CD4-positive, alpha-beta T cell treated with Interleukin-17A for 4 hours (primary cell): ENCODE measurements at places on chromosomes 7 and 10.

DNA sequence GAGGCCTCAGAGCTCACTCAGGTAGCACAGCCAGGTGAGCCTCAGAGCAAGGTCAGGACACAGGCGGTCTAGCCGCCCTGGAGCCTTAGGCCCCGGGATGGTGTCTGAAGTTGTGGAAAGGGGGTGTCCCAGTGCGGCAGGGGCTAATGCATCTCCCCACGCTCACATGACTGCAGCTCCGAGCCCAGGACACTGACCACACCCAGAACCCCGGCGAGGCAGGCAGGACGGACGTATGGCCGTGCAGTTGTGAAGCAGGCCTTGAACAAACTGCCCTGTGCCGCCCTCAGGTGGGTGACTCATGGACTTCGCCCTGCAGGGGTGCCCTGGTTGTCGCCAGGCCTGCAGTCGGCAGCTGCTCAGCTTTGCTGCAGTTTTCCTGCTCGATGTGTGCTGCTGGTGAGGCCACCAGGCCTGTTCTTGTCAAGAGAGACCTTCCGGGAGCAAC lies 5.0 kb upstream of the PRKAR1B start:
- DNase-seq, result peak; percentile 15

DNA sequence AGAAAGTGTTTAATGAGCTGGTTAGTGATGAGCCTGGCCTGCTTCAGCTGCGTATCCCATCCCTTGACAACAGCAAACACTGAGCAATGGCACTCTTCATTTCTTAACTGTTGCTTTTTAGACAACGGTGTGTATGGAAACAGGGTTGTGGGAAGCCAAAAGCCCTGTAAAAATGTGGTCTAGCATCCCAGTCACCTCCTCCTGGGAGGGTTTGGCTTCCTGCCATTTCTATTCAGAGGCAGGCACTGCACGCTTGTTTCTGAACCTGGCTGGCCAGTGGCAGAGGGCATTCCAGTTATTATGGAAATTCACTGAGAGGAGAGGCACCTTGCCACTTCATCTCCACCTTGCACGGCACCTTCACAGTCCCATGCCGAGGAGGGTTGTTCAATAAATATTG lies 123.0 kb upstream of the ADARB2 start:
- DNase-seq, result no peak

DNA sequence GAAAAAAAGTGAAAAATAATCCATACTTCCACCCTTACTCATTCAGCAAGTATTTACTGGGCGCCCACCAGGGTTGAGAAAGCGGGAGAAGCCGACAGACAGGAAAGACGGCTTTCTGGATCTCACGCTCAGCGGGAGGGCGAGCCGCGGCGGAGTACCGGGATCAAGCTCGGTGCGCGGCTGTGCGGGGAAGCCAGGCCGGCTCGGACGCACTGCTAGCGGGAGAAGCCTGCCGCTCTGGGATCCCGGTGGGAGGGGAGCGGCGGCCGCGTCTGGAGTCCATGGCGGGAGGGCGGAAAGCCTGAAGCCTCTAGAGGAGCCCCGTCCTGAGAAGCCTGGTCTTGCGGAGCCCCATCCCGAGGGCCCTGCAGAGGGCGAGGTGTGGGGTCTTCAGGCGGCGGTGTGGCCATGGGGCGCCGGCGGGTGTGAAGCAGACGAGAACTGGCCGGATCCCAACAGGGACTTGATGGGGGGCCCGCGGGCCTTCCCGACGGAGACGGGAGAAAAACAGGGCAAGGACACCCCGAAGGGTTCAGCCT lies 82.9 kb downstream of the VIPR2 start:
- no peak for DNase-seq

GRCh38 chr10:119633538-119634218 lies 17.5 kb upstream of the BAG3 start:
- no peak for DNase-seq

DNA sequence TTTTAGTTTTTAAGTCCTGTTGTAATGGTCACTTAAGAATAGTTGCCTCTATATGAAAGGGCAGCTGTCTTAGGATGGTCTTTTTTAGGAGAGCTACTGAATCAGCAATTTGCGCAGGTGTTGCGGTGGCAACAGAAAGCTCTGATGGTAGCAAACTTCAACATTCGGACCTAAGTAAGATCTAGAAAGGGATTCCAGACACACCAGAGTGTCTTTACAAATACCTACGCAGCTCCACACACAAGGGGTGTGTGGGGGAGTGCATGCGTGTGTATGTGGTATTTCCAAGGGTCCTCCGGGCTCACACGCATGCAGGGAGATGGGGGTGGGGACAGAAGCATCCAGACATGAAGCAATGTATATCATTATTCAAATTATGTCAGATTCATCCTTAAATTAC lies 438.6 kb upstream of the MGMT start:
- DNase-seq, result no peak

DNA sequence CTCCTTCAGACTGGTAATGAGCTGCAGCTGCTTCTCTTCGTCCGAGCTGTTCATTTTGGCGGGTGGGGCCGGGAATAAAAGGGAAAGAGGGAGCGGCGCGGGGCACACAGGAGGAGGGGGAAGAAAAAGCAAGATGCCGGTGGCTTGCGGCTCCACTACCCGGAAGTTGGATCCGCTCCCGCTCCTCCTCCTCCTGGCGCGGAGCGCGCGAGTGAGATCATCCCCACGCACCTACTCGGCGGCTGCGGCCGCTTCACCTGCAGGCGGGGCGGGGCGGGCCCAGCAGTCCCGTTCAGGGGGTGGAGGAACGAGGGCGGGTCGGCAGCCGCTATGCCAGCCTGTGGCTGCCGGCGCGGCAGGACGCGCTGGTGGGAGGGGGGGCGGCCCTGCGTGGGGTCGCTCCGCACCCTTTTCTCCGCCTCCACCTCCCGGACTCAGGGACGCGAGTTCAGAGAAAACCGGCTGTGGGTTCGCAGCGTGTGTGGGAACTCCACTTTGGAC lies at the start of gene SHTN1:
Gene SHTN1, minus strand, starts transcription at position 162 of the 501 bp plus-strand sequence. Its CDS starts 108 bp downstream, at position 54.
- DNase-seq, result peak; percentile 39

- DNase-seq, result no peak
Measured at GRCh38 chr10:73799899-73800559, 11.4 kb downstream of the NDST2 start.

- DNase-seq, result no peak
Measured at GRCh38 chr10:52814506-52814905, 41.9 kb upstream of the MBL2 start.

DNA sequence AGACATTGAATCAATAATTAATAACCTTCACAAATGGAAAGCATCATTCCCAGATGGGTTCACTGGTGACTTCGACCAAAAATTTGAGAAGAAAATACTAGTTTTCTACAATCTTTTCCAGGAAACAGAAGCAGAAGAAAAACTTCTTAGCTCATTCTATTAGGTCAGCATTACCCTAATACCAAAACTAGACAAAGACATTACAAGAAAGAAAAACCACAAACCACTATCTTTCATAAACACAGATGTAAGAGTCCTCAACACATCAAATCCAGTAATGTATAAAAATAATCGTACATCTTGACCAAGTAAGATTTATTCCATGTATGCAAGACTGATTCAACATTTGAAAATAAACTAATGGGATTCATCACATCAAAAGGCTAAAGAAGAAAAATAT lies 64.0 kb upstream of the CDK1 start:
- no peak for DNase-seq

- no peak for DNase-seq
Measured at GRCh38 chr7:16668049-16668858, 22.3 kb downstream of the BZW2 start.

GRCh38 chr10:107013258-107014006 lies 151.1 kb downstream of the SORCS1 start:
- no peak for DNase-seq

DNA sequence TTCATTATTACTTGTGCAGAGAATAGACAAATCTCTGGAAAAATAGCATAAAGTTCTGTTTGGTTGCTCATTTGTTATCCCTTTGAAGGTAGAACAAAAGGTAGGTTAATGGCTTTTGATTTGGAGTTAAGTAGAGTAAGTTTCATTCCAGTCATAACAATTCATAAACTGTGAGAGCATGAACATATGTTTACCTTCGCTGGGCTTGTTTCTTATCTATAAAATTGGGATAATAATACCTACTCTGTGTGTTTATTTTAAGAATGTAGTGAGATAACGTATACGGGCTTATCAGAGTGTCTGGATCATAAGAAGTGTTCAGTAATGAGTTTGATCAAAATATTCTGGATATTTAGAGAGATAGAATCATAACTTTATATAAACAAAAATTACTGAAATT lies 155.4 kb downstream of the SEMA3D start:
- no peak for DNase-seq

- DNase-seq, result no peak
Measured at GRCh38 chr7:65454469-65454868, 80.8 kb downstream of the ZNF92 start.

DNA sequence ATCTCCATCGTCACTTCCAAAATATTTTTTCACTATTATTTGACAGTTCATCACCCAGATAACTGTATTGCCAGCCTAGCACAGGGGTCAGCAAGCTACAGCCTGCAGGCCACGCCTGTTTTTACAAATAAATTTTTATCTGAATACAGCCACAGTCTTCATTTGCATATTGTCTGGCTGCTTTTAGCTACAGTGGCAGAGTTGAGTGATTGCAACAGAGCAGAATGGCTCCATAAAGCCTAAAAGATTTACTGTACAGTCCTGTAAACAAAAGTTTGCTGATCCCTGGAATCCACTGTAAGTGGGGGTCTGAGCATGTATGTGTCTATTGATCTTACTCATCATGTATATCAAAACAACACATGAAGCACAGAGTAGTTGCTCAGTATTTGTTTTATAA lies 45.9 kb upstream of the GNAI1 start:
- DNase-seq, result no peak

DNA sequence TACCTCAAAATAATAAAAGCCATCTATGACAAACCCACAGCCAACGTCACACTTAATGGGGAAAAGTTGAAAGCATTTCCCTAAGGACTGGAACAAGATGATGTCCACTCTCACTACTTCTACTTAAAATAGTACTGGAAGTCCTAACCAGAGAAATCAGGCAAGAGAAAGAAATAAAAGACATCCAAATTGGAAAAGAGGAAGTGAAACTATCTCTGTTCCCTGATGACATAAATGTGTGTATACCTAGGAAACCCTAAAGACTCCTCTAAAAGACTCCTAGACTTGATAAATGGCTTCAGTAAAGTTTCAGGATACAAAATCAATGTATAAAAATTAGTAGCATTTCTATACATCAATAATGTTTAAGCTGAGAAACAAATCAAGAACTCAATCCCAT lies 314.1 kb downstream of the WDR37 start:
- DNase-seq, result no peak

GRCh38 chr7:156240532-156240931 lies 400.0 kb upstream of the RNF32 start:
- no peak for DNase-seq

DNA sequence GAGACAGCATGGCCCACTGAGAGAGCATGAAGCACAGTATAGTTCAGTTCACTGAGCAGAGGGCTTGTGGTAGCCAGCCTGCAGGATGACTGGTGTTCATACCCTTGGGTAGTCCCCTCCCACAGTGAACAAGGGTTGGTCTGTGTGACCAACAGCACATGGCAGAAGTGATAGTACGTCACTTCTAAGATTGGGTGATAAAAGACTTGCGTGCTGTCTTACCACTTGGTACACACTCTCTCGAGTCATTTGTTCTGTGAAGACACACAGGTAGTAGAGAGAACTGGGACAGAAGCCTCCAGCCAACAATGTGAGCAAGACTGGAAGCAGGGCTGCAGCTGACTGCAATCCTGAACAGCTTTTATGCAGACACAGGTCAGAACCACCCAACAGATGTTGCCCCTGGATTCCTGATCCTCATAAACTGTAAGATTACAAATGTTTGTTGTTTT lies 14.6 kb downstream of the EPC1 start:
- DNase-seq, result peak; percentile 69

DNA sequence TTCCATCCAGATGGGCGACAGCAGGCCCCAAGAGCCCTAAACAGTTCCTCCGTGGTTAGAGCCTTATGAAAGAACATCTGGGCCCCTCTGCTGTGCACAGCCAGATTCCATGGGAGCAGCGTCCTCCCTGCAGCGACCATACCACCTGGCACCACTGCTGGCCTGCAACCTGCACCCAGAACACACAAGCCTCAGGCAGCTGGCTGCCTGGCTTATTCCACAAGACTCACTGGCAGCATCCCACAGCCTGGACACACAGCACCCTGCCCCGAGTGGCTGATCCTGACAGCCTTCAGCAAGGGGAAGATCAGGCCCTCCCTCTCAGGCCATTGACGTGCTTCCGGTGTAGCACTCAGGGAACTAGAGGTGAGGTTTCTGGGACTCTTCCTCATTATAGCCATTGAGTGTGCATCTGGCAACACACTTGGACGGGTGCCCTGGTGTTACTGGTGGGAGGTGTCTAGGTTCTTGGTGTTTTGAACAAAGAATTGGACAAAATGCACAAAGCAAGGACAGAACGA lies 33.7 kb upstream of the ERCC6 start:
- no peak for DNase-seq

DNA sequence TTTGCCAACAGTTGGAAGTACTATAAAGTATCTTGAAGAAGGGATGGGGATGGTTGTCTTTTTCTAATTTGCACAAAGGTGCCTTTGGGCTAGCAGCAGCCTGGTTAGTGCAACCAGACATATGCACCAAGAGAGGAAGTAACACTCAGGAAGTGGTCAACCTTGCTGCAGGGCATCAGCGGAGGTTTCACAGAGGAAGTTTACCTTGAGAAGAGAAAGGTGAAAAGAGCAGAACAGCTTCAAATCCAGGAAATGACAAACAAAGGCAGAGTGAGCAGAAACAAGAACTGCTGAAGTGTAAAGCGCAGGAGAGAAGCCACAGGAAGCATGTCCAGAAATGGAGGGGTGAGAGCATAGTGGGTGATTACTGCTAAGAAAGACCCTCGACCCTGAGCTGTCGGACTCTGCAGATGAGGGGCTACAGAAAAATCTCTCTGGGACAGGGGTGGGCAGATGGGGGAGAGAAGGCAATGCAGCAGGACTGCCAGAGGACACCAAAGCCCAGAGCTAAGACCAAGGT lies 66.9 kb downstream of the STK17A start:
- DNase-seq, result peak; percentile 75

DNA sequence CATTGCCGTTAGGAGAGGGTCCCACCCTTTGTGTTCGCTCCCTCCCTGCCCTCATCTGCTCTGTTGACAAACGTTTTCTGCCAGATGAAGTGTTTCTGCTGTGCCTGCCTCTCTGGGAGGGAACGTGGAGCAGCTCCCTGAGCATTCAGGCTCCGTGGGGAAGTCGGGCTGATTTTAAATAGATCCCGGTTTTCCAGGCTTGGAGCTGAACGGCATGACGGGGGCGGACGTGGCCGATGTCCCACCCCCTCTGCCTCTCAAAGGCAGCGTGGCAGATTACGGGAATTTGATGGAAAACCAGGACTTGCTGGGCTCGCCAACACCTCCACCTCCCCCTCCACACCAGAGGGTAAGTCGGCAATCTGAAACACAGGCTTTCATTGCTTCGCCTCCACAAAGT lies 101.9 kb upstream of the NPS start:
- DNase-seq, result no peak

GRCh38 chr7:605661-606450 lies 86.2 kb upstream of the PDGFA start:
- DNase-seq, result no peak
